ENCODE measurements at places on chromosomes 6 and 20.

GRCh38 chr6:167098825-167099225 is 24.1 kb upstream of the CCR6 start:
- no peak for DNase-seq

- DNase-seq, result no peak
These were observed 16.3 kb downstream of the LRRC1 start for GRCh38 chr6:53811082-53811481.

DNA sequence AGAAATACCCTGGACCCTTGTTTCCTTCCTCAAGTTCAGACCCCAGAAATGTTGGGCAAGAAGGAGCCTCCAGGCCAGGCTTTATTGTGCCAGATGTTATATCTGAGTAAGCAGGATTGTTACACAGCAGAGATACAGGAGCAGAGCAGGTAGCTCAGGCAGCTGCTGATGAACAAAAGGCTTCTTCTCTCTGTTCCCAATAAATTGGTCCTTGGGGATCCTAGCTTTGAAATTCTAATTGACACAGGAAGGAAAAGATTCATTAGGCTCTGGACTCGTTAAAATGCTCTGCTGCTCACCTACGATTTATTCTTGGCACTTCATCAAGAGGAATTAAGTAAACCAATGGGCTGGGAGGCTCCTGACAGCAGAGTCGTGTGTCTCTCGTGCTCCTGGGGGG is 54.2 kb downstream of the RALY start:
- no peak for DNase-seq

GRCh38 chr20:44089987-44090674 is 96.9 kb downstream of the JPH2 start:
- DNase-seq, result no peak

DNA sequence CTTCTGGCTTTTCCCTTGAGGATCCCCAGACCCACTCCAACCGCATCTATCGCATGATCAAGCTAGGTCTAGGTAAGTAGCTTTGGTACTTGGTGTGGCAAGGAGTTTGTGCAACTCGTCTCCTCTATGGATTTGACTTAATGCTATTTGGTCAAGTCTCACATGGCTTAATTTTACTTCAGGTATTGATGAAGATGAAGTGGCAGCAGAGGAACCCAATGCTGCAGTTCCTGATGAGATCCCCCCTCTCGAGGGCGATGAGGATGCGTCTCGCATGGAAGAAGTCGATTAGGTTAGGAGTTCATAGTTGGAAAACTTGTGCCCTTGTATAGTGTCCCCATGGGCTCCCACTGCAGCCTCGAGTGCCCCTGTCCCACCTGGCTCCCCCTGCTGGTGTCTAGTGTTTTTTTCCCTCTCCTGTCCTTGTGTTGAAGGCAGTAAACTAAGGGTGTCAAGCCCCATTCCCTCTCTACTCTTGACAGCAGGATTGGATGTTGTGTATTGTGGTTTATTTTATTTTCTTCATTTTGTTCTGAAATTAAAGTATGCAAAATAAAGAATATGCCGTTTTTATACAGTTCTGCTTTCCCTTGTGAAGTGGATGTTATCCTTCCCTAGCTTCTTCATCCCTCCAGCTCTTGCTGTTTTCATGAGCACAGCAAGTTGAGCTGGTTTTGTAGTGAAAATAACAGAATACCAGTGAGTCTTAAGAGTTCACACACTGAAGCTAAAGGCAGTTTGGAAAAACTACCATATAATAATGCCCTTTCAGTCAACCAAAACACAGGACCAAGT is 3.8 kb downstream of the SLC35B2 start:
- DNase-seq, result no peak

- DNase-seq, result no peak
These were observed 13.8 kb downstream of the NQO2 start for GRCh38 chr6:3013486-3013885.

GRCh38 chr20:14418376-14418775 is 81.0 kb upstream of the FLRT3 start:
- DNase-seq, result no peak

- no peak for DNase-seq
These were observed 121.5 kb downstream of the IRF4 start for GRCh38 chr6:513058-513457.

DNA sequence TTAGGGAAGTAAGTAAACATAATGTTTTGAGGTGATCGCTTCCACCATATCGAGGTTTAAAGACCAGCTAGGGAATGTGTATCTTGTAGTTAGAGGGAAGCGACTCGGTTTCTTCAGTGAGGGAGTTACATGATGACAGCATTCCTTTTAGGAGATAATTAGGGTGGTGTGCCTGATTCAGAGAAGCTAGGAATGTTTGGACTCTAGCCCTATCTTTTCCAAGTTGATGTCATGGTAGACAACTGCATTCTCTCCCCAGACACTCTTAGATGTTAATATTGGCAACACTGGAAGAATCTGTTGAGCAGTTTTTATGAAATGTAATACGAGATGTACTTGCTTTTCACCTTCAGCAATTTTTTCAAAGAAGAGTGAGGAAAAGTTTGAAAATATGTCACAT is 12.9 kb upstream of the HIVEP1 start:
- no peak for DNase-seq

DNA sequence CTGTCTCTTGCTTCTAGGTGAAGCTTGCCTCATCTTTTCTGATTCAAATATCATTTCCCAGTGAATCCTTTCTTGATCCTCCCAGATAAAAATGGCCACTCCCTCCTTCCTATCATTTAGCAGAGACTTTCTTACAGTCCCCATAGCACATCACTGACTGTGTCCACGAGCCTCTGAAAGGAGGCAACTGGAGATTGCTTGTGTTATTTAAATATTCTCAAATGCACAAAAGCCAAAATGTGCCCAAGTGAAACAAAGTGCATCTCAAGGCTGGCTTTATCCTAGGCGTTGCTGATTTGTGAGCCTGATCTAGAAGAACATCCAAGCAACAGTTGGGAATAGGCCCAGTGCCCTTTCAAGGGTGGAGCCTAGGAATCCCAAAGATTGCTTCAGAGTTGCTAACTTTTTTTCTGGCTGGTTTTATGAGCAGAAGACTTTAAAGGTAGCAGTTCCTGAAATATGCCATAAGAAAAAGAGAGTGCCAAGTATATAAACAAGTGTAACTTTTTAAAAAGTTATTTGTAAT is 393.6 kb downstream of the CD83 start:
- no peak for DNase-seq

- DNase-seq, result no peak
These were observed 152.1 kb upstream of the FLRT3 start for GRCh38 chr20:14489544-14489943.

DNA sequence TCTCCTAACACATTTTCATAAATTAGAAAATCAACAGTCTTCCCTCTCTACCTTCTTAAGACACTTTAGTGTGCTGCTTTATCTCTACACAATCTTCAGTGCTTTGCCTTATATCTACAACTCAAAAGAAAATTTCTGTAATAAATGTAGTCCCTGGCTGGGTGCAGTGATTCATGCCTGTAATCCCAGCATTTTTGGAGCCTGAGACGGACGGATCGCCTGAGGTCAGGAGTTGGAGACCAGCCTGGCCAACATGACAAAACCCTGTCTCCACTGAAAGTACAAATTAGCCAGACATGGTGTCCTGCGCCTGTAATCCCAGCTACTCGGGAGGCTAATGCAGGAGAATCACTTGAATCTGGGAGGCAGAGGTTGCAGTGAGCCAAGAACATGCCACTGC is 9.7 kb upstream of the EDN1 start:
- DNase-seq, result no peak

DNA sequence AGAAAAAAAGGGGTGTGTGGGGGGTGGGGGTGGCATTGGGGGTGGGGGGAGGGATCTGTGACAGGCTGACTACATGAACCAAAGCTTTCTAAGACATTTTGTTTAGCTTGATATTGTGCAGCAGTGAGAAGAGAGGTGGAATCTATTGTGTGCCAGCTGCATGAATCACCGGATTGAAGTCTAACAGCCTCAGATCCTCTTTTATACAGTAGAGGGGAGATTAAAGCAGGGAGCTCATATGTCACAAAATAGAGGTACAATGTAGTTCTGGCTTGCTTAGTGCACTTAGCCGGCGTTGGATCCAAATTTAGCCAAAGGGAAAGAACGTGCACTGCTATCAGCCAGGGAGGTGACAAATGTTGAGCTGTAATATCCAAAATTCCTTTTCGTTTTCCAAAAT is 404.2 kb upstream of the CITED2 start:
- no peak for DNase-seq

GRCh38 chr6:27209196-27209595 is 38.3 kb upstream of the PRSS16 start:
- DNase-seq, result no peak

DNA sequence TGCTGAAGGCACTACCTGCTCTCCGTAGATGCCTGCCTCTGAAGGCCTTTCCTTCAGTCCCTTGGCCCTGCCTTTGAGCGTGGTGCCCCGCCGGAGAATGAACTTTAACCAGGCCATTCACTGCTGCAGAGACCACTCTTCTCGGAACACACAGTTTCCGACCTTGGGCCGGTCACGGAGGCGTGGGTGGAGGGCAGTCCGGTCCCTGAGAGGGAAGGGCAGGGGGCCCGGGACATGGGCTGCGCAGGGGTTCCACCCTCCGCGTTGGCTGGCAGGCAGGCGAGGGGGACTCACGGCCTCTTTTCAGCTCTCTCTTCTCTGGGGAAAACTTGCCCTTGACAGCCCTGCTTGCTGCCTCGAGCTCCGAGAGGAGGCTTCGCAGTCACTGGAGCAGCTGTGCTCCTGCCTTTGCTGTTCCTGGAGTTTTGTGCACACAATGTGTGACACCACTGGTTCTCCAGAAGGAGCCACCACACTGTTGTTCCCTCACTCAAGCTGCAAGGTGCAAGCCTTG is 187.8 kb downstream of the SMOC2 start:
- DNase-seq, result no peak

DNA sequence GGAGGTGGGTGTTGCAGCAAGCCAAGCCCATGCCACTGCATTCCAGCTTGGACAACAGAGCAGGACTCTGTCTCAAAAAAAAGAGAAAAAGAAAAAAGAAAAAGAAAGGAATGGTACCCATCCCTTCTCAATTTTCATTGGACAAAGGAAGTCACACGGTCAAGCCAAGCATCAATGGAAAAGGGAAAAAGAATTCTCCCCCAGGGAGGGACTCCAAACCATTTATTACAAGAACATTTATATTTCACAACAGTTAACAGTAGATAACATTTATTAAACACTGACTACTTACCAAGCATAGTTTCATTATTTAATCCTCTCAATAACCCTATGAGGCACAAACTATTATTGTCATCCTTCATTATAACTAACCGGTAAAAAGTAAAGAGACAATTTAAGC is 6.6 kb upstream of the KIF13A start:
- no peak for DNase-seq

GRCh38 chr20:63568170-63568981 is 5.7 kb downstream of the HELZ2 start:
- DNase-seq, result no peak

DNA sequence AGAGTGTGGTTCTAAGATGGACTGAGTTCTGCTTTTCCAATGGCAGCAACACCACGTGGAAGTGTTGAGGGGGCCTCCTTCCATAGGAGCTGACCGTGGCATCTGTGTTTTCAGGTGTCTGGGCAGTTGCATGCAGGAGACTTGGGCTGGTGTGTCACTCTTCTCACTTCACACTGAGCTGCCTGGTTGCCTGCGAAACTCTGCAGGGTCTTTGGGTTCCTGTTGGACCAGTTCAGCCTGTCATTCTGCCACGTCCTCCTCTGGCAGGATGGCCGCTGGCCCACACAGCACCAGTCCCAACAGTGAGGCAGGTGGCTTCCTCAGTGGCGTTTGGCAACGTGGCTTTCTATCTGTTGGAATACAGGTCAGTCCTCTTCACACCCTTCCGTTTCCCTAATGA is 16.1 kb upstream of the UNC93A start:
- no peak for DNase-seq

- DNase-seq, result no peak
These were observed 47.8 kb downstream of the CDH22 start for GRCh38 chr20:46260480-46260879.

DNA sequence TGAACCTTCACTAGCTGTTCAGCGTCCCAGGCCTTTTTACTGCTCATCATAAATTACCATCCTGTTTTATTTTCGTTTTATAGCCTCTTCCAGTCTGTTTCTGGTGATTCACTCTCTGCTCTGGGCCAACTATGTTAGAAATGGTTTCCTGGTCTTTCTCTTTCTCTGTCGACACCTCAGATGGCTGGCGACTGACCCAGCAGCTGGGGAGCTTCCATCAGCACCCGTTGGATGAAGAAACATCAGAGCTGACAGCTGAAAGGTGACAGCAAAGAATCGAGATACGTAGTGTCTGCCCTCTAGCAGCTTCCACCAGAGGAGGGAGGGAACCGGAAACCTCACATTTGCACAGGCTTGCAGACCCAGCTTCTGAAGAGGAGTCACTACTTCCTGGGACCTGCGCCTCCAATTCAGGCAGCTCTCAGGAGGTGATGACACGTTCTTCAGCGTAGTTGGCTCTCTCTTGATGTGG is 82.9 kb upstream of the MLN start:
- DNase-seq, result no peak

- DNase-seq, result no peak
These were observed 32.3 kb downstream of the SNX5 start for GRCh38 chr20:17936286-17936760.

GRCh38 chr20:49562311-49563014 is 5.5 kb downstream of the PTGIS start:
- DNase-seq, result peak; percentile 77
